ENCODE measurements at places on chromosomes 1 and 21.

- DNase-seq: no peak
Observed at GRCh38 chr1:161987303-161987702, 36.4 kb downstream of the OLFML2B start.

DNA sequence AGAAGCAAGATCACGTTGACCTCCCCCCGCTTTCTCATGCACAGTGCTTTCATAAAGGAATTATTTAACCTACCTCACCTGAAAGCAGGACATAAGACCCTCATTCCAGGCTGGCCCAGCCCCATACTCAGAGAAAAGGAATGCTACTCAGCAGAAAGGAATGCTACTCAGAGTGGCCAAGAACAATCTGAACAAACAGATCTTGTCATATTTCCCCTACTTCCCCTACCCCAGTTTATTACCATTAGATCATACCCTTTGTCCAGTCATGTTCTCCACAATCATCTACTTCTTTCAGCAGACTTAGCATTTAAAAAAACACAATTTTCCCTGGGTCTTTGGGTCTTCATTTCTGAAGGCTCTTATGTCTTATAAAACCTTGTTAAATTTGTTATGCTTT lies 89.8 kb downstream of the SLC16A1 start:
- no peak for DNase-seq

DNA sequence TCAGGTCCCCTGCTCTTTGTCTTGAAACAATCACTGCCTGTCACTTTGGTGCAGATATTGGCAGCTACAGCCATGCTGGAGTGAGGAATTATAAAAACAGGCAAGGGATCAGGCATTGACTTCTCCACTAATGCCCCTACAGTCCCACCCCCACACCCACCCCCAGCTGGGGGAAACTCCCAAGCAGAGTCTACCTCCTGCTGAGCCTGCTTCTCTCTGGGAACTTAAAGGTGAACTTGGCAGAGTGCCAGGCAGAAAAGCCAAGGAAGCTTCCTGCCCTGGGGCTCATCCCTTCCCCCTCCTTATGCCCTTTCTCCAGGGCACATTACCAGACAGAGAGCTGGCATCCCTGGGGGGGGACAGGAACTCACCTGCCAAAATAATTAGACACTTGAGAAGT lies 6.7 kb downstream of the NCMAP start:
- DNase-seq: no peak

DNA sequence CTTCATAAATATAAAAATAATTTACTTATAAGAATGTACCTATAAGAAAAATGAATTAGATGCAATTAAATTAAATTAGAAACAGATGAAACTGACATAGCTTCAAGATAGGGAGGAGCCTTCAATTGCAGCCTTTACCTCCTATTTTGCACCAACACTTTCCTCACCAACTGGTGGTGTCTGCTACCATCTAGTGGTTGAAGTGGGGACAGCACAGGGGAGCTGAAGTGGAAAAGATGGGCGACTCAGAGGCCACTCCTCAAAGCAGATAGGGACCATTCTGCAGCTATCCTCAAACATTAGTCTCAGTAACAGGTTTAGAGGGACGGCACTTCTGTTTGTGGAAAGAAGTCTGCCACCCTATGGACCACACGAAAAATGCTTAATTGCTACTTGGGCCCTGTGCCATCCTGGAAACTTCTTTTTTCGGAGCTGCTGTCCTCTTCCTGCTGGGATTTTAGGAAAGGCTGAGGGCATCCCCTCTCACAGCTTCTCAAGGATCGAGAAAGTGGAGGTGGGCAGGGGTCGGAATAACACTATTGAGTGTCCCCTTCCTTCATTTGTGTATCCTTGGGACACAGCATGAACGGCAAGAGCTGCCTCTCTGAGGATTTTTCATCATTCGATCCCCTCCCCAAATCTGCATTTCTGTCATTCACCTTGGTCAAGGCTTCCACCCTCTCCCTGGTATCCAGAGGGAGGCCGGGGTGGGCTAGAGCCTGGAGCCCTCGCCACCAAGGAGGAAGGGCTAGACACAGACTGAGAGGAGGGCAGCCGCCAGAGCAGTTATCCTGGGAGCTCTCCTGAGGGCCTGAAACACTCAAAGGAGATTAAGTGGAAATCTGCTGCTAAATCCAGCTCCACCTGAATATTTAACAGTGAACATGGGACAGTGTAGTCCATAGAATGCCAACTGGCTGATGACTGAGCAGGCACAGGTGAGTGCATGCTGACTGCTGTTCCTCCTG lies 9.6 kb downstream of the PROK1 start:
- DNase-seq: peak; percentile 89

DNA sequence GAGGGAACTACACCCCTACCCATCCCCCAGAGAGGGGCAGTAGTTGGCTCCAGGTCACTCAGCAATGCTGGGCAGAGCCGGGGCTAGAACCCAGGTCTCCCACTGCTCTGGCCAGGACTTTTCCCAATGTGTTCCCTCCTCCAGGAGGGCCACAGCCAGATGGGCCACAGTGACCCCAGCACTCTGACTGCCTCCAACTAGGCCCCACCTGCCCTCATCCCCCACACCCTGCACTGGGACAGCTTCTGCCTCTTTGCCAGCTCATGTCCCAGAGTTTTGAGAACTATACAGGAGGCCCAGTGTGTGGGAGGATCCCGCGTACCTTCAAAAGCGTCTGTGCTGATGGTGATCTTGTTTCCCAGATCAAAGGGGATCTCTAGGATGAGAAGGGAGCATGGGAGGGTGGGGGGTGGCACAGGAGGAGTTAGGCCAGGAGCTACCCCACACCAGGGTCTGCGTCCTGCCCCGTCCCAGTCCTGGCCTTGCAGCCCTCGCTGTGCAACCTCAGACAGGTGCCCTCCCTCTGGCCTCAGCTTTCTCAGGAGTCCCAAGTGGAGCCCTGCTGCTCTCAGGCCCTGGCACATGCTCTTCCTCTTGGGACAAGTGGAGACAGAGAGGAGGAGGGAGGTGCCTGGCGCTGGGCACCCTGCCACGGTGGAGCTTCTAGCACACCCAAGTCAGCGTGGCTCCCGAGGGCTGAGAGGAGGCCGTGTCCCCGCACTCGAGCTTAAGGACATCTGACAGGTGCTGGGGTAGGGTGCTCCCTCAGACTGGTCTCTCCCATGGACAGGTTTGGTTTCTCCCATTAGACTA lies 22.0 kb downstream of the MYOM3 start:
- no peak for DNase-seq

DNA sequence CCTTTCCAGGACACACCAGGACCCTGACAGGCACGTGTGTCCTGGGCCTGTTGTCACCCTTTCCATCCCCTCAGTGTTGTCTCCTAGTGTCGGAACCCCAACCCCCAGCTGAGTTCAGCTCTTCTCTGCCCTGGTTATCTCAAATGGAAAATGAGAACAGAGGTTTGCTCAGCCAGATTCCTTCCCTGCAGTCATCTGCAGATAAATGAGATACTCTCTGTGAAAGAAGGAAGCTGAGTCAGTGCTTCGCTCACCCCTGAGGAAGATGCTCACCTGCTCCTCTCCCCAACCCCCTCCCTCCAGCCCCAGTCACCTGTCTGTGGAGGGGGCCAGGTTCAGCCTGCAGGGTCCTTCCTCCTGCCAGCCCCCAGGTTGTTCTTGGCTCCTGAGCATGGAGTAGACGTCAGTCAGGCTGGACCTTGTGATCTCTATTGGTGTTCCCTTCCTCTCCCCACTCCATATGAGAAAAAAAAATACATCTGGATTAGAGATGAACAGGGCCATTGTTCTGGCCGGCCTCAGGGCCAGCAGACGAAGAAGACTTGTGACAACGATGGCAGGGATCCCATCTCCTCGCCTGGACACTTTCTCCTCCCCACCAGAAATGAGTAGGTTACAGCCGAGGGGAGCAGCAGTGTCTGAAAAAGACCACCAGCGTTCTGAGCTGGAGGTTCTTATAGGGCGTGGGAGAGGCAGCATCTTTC lies 20.9 kb downstream of the PHGDH start:
- DNase-seq: no peak

DNA sequence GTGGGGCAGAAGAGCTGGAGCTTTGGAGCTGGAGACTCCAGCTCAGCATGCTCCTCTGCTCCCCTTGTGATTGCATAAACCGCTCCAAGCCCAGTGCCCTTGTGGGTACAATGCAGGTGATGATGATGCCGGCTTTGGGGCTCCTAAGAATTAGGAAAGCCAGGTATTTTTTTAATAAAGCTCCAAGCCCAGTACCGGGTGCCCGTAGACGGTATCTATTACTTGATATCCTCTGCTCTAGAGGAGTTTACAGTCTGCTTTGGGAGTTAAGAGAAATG lies 27.2 kb downstream of the TENT5C start:
- no peak for DNase-seq

DNA sequence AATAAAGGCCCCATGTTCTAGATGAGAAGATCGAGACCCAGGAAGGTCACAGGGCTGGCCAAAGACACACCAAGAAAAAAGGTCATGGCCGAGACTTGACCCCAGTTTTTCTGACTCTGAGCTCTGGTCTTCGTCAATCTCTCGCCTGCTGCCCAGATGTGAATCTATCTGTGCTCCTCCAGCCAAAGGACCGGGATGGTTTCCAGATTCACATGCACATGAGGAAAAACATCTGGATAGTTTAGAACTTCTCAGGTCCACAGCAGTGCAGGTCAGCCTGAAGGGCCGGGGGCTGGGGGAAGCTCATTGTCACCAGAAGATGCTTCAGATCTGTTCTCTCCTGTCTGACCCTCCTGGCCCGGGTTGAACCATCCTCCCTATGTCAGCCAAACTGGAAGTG lies 49.0 kb downstream of the KCNN3 start:
- no peak for DNase-seq

- DNase-seq: no peak
Observed at GRCh38 chr1:29197993-29198392, 16.3 kb upstream of the SRSF4 start.

GRCh38 chr21:37753122-37753599 lies 163.1 kb downstream of the KCNJ6 start:
- DNase-seq: no peak
